Esophagus squamous epithelium (tissue), 5 donors: ENCODE measurements at places on chromosomes 1 and 21. TPM values are rescaled to one million over a fixed set of nuclear protein-coding genes. Genes with fewer than 3 reads are reported as not detected.

DNA sequence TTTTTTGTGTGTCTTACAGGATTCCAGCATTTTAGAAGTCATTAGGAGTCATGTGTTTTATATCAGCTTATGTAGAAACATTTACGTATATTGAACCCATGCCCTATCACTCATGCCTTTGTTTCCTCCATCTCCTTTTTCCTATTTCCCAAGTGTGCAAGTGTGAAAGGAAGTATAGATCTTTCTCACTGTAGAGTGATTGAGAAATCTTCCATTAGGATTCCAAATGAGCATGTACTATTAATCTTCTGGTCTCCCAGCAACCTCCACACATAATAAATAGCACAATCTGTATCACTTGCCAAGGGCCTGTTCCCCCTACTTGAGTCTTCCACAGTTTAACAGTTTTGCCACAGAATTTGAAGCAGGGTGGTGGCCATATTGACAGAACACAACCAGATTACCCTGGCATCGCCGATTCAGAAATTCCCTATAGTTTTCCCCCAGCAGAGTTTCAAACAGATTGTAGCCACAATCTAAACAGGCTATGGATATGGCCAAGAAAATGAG lies 1052.8 kb downstream of the TTLL7 start:
- DNase-seq = no peak

DNA sequence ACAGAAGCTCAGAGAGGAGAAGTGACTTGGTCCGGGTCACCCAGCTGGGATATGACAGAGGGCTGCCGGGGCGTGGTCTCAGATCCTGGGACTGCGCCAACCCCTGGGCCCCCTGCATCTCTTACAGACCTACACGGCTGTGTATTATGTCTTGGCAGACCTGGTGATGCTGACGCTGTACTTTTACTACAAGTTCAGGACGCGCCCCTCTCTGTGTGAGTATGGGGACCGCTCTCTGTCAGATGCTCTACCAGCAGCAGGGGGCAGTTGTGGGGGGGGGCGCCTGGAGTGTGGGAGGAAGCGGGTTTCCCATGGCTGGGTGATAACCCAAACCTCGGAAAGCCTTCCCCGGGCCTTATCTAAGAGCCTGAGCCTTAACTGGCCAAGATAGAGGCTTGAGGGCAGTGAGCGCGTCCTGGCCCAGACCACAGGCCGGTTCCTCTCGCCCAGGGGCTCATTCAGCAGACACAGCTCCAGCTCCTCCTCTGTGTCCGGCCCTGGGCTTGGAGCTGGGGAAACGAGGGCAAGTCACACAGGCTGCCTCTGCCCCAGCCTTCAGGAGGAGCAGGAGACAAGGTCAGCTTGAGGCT lies 13.3 kb downstream of the SLC66A1 start:
- no peak for DNase-seq

LCE1C gene
- total RNA-seq = not detected

- DNase-seq = no peak
Measured at GRCh38 chr1:44822131-44822701, 13.9 kb downstream of the BTBD19 start.

LIX1L gene
- total RNA-seq = 12.2 TPM

C1orf226 gene
- 1.7 TPM for total RNA-seq

- no peak for DNase-seq
Measured at GRCh38 chr1:1892079-1892762, 1.3 kb upstream of the GNB1 start.

GRCh38 chr1:190906206-190906725 lies 428.6 kb upstream of the BRINP3 start:
- DNase-seq = no peak

DNA sequence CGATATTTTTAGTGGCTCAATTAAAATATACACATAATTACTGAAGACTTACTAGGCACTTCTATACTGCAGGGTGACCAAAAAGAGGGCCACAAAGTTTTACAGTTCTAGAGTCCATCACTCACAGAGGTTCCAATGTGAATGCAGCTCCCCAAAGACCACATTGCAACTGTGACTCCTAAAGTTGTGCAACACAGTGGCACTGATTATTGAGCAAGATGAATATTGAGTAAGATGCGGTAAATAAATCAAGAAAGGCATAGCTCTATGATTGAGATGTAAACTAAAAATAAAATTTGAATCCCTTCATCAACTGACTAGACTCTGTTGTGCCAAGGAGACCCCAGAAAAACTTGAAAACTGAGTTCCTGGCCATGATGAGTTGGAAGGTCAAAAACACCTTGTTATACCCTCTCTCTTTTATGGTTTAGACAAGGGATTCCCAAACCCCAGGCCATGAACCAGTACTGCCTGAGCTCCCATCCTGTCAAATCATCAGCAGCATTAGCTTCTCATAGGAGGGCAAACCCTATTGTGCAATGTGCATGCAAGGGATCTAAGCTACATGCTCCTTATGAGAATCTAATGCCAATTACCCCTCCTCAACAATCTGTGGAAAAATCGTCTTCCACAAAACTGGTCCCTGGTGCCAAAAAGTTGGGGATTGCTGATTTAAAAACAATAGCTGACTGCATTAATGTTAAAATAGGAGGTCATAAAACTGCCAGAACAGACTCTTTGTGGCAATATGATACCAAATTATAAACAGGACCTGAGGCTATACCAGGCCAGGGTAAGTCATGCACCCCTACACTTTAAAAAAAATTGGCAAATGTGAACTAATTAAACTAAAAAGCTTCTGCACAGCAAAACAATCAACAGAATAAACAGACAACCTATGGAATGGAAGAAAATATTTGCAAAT lies 94.3 kb downstream of the ADGRL4 start:
- DNase-seq = no peak

DNA sequence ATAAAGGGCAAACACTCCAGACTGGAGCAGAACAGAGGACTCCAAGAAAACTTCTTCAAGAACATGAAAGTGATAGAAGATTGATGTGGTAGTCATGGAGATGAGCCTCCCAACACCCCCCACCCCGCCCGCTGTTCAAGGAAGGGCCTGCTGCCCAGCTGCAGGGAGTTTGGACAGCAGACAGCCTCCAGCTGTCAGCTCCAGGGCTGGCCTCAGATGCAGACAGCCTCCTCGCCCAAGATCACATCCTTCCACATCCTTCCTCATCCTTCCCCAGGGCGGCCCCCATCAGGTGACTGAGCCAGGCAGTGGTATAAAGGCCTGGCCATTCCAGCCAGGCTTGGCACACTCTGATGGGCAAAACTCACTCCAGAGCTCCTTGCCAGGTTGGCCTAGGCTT lies 24.6 kb downstream of the HMGN2 start:
- DNase-seq = no peak

GRCh38 chr1:181789395-181789794 lies 272.1 kb downstream of the ZNF648 start:
- no peak for DNase-seq

- DNase-seq = no peak
Measured at GRCh38 chr1:115091572-115091971, 2.3 kb upstream of the TSPAN2 start.

DNA sequence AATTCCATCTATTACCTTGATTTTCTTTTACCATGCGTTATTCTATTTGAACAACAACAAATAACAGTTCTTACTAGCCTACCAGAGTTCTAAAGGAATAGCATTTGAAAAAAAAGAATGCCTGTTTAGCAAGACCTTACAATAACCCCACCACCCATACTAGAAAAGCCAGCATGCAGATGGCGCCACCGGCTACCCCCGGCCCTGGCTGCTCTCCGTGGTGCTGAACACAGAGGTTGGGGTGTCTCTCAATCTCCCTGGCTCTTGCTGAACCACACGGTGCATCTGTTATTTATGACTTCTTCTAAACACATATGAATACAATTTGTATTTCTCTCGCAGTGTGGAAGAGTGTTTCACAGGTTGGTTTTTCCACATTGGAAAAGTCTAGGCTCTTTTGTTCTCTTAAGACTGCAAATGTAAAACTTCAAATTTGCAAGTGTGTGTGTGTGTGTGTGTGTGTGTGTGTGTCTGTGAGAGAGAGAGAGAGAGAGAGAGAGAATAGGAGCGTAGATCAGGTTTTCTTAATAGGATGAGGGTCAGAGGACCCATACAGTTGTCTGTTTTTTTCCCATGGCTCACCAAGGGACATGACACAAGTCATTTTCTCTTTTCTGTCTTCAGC lies 13.6 kb downstream of the GRIK3 start:
- DNase-seq = no peak

ADGRL2 gene
- total RNA-seq = 37.2 TPM

GRCh38 chr1:24932284-24932683 lies 2.2 kb upstream of the RUNX3 start:
- DNase-seq = no peak

GRCh38 chr1:31400393-31400792 lies 12.6 kb upstream of the SERINC2 start:
- no peak for DNase-seq

GRCh38 chr1:94866164-94866807 lies 46.1 kb downstream of the SLC44A3 start:
- no peak for DNase-seq

DNA sequence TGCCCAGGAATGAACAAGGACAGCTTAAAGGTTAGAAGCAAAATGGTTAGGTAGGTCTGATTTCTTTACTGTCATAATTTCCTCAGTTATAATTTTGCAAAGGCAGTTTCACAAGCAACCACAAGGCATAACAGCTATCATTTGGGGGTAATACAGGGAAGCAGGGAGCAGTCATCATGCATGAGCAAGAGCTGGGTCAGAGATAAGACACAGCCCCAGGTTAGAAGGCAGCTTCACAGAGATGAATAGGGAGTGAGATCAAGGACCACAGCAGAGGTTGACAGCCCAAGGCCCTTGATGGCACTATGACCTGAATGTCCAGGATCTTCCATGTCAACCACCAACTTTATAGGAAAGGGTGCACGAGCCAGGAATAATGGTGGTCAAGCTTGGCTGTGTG lies 9.0 kb upstream of the CSRP1 start:
- DNase-seq = no peak

DNA sequence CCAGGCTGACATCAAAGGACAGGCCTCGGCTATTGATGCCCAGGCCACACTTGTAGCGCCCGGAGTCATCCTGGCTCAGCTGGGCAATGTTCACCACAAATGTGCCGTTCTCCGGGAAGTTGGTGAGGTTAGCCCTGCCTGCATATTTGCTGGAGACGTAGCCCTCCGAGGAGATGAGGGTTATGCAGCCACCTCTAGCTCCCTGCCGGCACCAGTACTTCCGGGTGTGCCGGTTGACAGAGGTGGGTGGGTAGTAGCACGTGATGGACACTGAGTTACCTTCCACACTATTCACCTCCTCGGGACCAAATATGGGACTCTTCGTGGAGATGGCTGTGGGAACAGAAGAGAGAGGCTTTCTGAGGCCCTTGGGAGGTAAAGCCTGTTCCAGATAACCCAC lies 7.1 kb downstream of the PIGR start:
- DNase-seq = no peak

CDC42BPA gene
- 14.4 TPM for total RNA-seq

KRTAP19-1 gene
- not detected for total RNA-seq

DNA sequence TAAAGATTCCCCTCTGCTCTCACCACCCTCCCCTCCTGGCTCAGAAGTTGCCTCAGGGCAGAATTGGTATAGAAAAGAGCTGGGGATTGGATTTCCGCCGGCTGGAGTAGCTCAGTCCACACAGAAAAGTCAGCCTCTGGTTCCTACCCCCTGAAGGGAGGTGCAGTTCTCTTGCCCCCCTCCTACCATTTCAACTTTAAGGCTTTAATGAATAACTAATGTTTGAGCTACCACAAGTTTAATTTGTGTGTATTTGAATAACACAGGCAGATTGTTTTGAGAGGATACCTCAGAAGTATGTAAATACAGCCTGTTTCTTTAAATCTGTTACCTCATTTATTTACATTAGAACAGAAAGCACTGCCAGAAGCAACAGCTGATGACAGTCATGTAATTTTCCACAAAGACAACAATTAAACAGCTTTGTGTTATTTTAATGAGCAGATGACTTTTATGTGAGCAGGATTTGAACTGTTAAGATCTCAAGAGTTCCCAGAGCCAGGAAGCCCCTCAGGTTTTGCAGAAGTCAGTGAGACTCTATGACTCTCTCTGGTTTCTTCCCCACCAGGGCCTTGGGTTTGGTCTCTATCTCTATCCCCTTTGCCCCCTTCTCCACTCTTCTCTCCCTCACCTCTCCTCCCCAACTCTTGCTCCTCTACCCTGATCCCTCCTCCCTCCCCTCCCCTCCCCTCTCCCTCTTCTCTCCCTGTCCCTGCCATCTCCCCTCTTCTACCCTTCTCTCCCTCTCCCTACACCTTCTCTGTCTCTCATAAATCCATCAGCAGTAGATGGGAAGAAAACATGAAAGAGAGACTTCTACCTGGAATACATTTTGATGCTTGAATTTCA lies 26.3 kb downstream of the DUSP10 start:
- DNase-seq = no peak

ESPN gene
- 21.2 TPM for total RNA-seq

GRCh38 chr1:14238472-14239307 lies 359.8 kb upstream of the KAZN start:
- DNase-seq = no peak

DNA sequence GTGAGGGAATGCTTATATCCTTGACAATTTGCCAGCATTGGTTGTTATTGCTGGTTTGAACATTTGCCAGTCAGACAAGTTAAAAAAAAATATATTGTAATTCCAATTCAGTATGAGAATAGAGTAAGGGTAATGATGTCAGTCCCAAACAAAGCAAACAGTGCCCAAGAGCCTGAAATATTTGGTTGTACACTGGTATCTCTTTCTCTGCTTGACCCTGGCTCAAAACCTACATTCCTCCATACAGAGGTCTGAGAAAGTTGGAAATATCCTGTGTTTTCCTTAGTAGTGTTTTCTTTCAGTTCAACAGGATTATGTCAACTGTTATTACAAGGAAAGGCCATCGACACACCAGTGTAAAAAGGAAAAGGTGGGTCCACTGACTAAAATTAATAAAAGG lies 145.6 kb downstream of the MRPL39 start:
- DNase-seq = no peak

DNA sequence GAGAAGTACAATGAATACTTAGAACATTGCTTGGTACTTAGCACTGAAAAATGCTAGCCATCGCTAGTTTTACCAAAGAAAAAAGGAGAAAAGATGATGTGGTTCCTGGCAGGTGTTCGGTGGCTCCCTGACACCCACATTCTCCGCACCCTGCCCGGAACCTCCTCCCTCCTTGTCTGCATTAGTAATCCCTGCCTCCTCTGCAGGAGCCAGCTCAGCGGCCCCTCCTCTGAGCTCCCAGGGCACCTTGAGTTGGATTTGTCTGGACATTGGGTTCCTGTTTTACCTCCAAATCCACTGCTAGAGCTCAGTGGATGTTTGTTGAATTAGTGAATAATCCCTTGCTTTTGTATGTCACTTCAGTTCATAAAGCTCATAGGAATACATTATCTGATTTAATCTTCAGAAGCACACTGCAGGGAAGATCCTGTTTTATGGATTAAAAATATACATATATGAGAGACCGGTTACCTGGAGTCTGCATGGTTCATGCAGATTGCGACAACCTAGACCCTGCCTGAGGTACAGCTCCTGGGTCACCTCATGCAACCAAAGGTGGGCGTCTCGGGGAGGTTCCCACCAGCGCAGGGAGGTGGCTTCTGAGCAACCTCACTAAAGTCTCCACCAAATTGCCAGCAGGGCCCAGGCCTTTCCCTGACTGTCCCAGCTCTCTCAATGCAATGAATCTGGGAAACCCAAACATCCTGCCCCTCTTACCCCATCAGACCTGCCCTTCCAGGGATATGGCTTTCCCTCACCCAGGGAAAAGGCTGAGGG lies 24.2 kb downstream of the PCAT6 start:
- DNase-seq = no peak

AIRE gene
- total RNA-seq = not detected
